ENCODE measurements at places on chromosomes 2 and 18.
A peak's percentile ranks its signal among the peaks of the same experiment; 100 is the strongest.

GRCh38 chr2:123495241-123495640 is 529.8 kb upstream of the CNTNAP5 start:
- DNase-seq, result no peak

- no peak for DNase-seq
Observed at GRCh38 chr2:151786483-151786882, 41.7 kb downstream of the ARL5A start.

DNA sequence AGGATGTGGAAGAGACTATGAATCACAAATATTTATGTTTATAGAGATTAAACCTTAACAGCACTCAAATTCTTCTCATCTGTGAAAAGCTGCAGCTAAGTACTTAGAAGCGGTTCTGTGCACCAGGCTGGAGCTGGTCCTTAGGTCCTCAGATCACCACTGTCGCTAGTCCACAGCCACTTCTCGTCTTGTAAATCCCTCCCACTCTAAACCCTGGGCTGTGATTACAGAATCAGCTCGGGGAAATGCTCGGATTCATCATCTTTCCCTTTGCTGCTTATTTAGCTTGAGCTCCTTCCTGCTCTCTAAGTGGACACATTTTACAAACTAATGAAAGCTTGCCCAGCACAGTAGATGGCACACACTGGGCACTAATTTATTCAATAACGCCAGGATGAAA is 61.7 kb downstream of the RNF152 start:
- DNase-seq, result no peak

DNA sequence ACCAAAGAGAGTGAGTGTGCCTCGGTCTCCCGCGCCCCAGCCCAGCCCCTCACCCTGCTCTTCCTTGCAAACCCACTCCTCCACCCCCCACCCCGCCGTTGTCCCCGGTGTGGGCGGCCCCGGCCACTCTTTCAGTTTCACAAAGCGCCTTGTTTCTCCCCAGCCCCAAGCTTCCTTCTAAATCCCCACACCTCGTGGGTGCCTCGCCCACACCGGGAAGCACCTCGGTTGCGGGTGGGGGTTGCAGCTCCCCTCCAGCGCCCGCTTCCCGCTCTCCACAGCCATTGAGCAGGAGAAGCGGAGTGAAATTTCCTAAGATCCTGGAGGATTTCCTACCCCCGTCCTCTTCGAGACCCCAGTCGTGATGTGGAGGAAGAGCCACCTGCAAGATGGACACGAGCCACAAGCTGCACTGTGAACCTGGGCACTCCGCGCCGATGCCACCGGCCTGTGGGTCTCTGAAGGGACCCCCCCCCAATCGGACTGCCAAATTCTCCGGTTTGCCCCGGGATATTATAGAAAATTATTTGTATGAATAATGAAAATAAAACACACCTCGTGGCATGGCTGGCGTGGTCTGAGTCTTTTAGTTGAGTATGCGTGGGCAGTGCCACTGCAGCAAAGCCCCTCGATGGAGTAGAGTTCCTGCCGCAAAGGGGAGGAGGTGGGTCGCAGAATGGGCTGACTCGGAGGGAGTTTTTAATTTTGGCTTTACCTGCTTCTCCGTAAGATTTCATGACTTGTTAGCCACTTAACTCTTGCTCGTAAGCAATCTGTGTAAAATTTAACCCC is 848 bp downstream of the TMSB10 start:
- DNase-seq, result no peak

- DNase-seq, result peak; percentile 49
Observed at GRCh38 chr2:26002632-26003310, 20.5 kb upstream of the KIF3C start.

DNA sequence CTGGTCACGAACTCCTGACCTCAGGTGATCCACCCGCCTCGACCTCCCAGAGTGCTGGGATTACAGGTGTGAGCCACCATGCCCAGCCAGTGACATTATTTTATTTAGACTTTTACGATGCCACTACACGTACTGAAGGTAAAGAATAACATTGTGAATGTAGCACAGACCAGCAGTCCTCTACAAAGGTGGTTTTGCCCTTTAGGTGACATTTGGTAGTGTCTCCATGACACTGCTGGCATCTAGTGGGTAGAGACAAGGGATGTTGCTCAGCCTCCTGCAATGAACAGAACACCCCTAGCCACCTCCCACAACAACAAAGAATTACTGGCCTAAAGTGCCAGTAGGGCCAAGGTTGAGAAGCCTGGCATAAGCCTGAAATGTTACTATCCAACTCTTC is 69.5 kb downstream of the MYOM1 start:
- DNase-seq, result no peak

GRCh38 chr2:184646593-184646992 is 48.3 kb downstream of the ZNF804A start:
- DNase-seq, result no peak

DNA sequence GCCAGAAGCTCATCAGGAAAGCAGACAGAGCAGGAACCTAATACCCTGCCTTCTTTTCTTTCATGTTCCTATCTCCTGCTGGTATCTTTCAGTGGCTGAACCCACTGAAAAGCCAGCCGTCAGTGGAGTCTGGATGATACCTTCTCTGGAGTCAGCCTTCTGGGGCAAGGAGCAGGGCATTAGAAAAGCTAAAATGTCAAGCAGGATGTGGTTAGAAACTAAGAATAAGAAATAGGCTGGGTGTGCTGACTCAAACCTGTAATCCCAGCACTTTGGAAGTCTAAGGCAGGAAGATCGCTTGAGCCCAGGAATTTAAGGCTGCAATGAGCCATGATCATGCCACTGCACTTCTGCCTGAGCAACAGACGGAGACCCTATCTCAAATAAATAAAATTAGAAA is 642.0 kb upstream of the FSHR start:
- DNase-seq, result no peak

DNA sequence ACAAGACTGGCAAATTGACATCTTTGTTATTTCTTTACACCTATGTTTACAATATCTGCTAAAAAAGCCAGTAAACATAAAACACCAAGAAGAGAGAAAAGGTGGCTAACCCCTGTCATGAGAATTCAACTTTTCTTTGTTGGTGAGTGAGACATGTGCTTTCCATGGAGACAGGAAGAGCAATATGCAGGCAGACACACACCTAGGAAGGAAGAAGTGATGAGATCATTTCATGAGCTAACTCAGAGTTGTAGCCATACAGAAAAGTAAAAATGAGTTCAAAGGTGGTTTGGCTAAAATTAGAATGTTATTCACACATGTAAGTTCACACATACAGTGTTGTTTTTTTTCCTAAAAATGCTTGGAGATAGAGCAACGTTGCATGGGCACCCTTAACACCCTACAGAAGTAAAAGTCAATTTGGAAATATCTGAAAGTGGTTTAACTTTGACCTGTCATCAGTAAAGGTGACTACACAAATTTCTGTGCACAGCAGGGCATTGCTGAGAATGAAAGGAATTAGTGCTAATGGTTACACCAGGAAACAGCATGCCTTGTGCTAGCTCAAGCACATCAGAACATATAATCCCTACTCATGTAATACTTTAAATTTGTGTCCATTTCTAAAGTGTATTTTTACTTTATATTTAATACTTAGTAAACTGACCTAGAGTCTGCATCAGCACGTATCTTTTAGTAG is 557.6 kb downstream of the CBLN2 start:
- no peak for DNase-seq

- DNase-seq, result no peak
Observed at GRCh38 chr2:119741868-119742267, 17.9 kb upstream of the PTPN4 start.

DNA sequence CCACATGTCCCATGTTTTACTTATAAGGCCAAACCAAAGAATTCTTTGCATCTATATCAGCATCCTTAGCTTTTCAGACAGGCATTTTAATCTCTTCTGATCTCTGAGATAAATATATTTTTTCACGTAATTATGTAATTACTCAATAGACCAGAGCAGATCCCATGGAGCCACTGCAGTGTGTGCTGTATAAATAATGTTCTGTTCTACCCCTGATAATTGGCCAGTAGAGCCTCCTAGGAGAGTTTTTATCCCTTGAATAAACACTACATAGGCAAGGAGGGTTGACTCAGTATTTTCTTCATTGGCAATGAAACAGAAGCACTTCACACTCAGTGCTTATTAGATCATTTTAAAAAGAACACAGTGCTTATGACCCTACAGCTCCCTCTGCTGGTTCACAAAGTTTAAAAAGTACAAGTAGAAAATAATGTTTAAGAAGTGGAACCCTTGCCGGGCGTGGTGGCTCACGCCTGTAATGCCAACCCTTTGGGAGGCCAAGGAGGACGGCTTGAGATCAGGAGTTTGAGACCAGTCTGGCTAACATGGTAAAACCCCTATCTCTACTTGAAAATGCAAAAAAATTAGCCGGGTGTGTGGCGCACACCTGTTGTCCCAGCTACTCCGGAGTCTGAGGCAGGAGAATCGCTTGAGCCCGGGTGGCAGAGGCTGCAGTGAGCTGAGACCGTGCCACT is 91.9 kb downstream of the PPP1R1C start:
- DNase-seq, result no peak

- DNase-seq, result no peak
Observed at GRCh38 chr2:72533765-72534164, 292.1 kb downstream of the EXOC6B start.

- DNase-seq, result no peak
Observed at GRCh38 chr2:100814043-100814442, 5.9 kb upstream of the NPAS2 start.

- no peak for DNase-seq
Observed at GRCh38 chr18:59232309-59233016, 12.5 kb downstream of the GRP start.

GRCh38 chr2:203533676-203534591 is 1.2 kb downstream of the RAPH1 start:
- DNase-seq, result no peak

DNA sequence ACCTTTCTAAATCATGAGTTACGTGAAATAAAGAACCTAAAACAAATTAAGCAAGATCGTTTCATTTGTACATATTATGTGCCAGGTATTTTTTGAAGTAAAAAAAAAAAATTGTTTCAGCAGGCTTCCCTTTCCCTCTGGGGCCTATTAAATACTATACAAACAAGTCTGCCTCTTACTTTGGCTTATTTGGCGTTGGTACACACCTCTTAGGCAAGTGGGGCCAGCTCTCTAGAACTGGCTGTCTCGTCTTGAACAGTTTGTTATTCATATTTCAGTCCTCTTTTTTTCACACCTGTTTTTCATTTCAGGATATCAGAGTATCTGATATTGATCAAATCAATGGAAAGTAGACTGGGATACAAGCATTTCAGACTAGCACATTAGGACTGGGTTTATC is 27.4 kb upstream of the PPP3R1 start:
- DNase-seq, result no peak

- DNase-seq, result no peak
Observed at GRCh38 chr2:62724886-62725711, 19.6 kb downstream of the EHBP1 start.

DNA sequence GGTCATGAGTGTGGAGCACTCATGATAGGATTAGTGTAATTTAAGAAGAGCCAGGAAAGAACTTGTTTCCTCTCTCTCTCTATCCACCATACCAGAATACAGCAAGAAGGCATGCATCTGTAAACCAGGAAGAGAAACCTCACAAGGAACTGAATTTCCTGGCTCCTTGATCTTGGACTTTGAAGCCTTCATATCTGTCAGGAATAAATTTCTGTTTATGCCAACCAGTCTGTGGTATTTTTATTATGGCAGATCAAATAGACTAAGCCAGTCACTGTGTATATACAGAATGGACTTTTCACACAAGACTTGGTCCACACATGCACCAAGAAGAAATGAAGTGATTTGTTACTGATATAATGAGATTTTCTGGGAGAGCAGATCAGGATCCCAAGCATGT is 930.1 kb upstream of the TMEFF2 start:
- DNase-seq, result no peak

GRCh38 chr2:166115589-166115988 is 12.2 kb downstream of the SCN1A start:
- no peak for DNase-seq

- no peak for DNase-seq
Observed at GRCh38 chr2:152055366-152056108, 43.3 kb downstream of the CACNB4 start.

- no peak for DNase-seq
Observed at GRCh38 chr2:74008761-74009395, 24.2 kb downstream of the TET3 start.

GRCh38 chr18:74447404-74448152 is 9.5 kb downstream of the DIPK1C start:
- peak; percentile 38 for DNase-seq

- no peak for DNase-seq
Observed at GRCh38 chr18:31148600-31148999, 14.1 kb downstream of the DSC1 start.

- DNase-seq, result no peak
Observed at GRCh38 chr2:10256031-10256514, 46.6 kb upstream of the HPCAL1 start.

- no peak for DNase-seq
Observed at GRCh38 chr2:105521616-105522015, 122.8 kb upstream of the FHL2 start.

GRCh38 chr2:103875131-103875530 is 978.8 kb upstream of the POU3F3 start:
- no peak for DNase-seq

GRCh38 chr2:10704034-10704594 is 14.3 kb upstream of the NOL10 start:
- DNase-seq, result no peak

DNA sequence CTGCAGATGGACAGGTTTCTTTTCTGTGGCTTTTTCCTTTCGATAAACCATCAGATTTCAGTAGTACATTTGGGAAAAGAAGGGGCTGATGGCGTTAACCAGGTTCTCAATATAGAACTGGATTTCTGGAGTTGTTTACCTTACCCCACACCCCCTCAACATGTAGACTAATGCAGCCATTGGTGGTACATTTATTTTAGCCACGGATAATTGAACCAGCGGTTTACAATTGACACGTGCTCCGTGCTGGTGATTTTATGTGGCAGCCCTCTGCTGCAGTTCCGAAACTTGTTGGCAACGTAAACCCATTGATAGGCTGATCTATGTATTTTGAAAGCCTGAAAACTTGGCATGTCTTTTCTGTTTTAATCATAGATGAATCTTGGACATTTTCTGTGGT is 5.4 kb downstream of the SOX11 start:
- DNase-seq, result no peak

- DNase-seq, result peak; percentile 82
Observed at GRCh38 chr2:238868616-238869292, 20.9 kb downstream of the TWIST2 start.

GRCh38 chr18:59437851-59438569 is 78.9 kb upstream of the LMAN1 start:
- DNase-seq, result no peak

DNA sequence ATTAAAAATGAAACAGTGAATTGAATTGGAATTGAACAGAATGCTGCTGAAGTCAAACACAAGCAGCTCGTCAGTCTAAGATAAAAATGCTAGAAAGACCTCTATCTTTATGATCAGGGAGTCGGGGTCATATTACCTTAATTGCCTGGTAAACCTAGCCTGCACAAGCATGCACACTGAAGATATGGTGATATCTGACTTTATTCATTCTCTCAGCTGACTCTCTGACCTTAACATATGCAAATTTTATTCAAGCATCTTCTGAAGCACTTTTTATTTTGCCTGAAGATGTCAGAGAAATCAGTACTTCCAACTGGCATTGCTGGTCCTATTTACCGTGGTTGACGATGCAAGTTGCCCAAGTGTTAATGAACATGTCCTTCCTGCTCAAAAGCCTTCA is 56.4 kb downstream of the DNER start:
- no peak for DNase-seq

GRCh38 chr2:74925361-74925786 is 33.1 kb upstream of the POLE4 start:
- DNase-seq, result no peak

Data from tibial artery (tissue), 4 donors.